ENCODE measurements at places on chromosomes 2 and 18.
A peak's percentile ranks its signal among the peaks of the same experiment; 100 is the strongest.

GRCh38 chr2:96970910-96971309 lies 15.5 kb downstream of the FAM178B start:
- no peak for DNase-seq

DNA sequence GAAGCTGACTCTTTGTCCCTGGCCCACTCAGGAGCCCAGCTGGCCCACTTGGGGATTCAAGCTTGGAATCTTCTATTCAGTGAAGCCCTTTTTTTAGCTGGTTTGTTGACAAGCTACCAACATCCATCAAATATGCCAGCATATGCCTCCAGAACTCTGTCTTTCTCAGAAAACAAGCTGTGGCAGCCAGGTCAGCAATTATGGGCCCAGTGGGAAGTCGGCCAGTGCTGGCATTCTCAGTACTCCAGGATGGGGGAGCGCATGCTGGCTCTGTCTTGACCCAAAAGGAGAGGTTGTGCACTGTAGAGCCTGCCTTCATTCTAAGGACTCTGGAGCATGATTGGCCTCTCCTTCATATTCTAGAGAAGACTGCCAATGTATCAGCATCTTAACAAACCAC lies 401.5 kb downstream of the CNTNAP5 start:
- no peak for DNase-seq

DNA sequence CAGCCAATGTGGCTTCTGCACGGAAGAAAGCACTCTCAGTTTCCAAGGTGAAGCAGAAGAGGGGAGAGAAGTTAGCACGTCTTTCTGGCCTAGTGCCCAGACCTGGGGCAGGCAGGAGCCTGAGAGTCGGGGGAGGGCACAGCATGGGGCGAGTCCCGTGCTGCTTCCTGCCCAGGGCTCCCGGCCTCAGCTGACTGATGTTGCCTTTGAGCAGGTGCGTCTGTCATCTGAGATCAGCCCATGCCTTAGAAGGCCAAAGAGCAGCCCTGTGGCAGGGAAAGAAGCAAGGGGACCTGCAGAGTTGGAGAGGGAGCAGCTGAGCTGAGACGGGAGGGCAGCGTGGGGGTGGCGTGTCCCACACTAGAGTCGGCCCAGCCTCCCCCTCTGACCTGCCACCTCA lies 3.3 kb downstream of the KCNIP3 start:
- DNase-seq: no peak

GRCh38 chr2:204436230-204436629 lies 109.0 kb upstream of the PARD3B start:
- DNase-seq: no peak

- DNase-seq: no peak
These were observed 317.9 kb upstream of the VRK2 start for GRCh38 chr2:57728691-57729090.

DNA sequence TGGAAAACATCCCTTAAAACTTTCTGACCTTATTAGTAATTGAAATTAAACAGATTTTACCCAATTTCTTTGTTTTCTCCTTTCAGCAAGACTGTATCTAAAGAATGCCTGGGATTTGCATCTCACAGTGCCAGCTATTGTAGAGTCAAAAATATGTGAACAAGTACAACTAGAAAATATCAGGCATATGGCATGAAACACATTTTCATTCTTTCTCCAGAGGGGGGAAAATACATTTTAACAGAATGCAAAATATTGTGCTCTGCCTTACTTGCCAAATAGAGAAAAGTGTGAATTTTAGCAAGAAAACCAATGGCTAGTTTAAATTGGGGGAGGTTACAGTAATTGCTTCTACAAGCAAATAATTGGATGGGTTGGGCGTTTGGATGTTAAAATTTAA lies 366.6 kb upstream of the FIGN start:
- no peak for DNase-seq

GRCh38 chr2:189662669-189663226 lies 1.5 kb downstream of the ASNSD1 start:
- DNase-seq: no peak

- DNase-seq: no peak
These were observed 43.7 kb downstream of the MYO3B start for GRCh38 chr2:170221317-170222288.

DNA sequence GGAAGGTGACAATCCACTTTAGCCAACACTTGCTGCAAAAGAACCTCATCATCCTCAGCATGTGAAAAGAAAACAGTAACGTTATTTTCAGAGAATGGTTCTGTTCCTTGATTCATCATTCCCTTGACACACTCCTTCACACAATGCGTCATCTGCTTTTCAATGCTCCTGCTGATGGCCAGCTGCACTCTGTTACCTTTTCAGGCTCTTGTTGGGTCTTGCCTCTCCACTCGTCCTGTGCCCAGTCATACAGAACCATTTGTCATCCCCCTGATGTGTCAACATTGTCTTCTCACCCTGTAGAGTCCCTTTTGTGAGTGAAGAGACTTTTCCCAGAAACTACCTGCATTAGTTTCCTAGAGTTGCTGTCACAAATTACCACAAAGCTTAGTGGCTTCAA lies 12.2 kb upstream of the DTNA start:
- DNase-seq: no peak

DNA sequence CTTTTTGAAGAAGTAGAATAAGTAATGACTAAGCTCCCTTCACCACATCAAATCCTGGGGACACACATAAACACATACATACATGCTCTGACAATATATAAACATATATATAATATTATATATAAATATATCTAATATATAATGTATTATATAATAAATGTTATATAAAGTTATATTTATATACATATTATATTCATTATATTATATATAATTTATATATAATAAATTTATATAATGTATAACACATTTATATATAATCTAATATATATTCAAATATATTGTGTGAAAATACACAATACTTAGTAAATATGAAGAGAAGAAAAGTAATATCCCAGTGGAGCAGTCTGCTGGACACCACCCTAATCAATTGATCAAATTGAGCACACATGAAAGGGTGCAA lies 2177.9 kb upstream of the CELF4 start:
- no peak for DNase-seq

GRCh38 chr2:73233932-73234832 lies at the start of gene CCT7:
Gene CCT7 (plus strand): TSS chr2:73234308. CDS start chr2:73234379, 71 bp downstream.
- peak; percentile 86 for DNase-seq

Data from WTC11 (cell line).